ENCODE measurements at places on chromosomes 6 and 20.

DNA sequence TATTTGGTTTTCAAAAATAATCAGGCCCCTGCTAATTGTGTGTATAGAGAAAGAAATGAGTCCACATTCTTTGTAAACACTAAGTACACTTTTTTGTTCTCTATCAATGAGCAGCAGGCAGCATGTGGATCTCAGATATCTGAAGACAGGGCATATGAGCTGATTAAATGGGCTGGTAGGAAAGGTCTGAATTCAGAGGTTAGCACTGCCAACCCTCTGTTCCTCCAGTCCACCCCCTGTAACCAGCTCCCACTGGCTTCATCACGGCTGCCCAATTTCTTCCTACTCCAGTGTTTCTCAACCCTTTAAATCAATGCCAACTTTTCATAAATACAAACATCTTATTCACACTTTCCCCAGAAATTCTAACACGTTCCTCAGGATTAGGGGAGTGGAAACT, 128.5 kb downstream of the TPBG start:
- DNase-seq = no peak

GRCh38 chr6:170157567-170158218, 133.2 kb downstream of the DLL1 start:
- no peak for DNase-seq

DNA sequence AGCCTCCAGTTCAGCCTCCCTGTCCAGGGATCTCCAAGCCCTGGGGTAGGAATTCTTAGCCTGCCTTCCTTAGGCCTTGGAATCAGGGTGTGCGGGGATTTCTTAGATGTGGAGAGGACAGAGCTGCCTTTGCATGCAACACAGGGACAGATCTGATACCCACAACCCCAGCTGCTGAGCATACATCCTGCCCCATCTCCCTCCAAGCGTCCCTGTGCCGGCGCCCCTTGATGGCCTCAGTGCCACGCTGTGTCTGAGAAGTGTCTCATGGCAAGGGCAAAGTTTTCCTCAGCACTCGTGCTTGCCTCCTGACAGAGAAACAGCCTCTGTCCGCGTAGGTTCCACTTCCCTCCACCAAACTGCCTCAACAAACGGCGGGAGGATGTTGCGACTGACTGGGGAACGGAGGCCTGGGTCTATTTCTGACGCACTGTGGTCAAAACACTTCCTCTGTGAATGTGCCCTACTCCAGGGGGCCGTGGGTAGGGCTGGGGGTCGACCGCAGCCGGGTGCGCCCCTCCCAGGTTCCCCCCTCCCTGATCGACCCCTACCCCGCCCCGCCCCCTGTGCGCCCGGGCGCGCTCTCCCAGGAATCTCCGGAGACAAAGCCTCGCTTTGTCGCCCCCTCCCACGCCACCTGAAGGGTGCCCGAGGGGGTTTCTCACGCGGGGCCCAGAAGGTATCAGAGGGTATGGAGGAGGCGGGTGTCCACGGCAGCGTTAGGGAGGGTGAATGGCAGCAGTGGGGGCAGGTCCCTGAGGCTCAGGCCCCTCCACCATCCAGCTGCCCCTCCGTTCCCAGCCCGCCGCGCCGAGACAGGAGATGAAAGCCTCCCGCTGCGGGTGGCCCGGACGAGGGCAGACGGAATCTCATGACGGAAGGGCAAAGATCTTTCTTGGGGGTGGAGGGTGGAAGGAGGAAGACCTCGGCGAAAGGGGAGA, 806 bp downstream of the MICAL1 start:
- DNase-seq = peak; percentile 71

GRCh38 chr20:63024573-63025392, 18.0 kb upstream of the BHLHE23 start:
- no peak for DNase-seq

DNA sequence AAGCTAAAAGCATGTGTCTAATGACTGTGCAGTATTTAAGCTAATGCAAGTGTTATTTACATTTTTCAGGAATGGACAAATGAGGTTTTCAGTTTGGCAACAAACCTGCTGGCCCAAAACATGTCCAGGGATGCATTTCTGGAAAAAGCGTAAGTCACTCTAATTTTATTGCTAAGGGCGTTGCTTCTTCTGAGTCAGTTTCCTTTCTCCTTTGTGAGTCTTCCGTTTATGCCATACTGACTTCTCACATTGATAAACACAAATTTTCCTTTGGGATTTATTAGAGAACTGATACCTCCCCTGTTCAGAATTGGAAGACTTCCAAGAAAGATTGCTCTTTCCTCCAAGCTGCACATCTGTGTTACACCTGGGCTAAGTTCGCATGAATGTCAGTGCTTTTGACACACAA, 422.9 kb upstream of the PLCB4 start:
- no peak for DNase-seq

- DNase-seq = no peak
Measured at GRCh38 chr6:119929121-119929520, 579.6 kb upstream of the MAN1A1 start.

GRCh38 chr6:82570083-82570482, 206.5 kb downstream of the TPBG start:
- no peak for DNase-seq

DNA sequence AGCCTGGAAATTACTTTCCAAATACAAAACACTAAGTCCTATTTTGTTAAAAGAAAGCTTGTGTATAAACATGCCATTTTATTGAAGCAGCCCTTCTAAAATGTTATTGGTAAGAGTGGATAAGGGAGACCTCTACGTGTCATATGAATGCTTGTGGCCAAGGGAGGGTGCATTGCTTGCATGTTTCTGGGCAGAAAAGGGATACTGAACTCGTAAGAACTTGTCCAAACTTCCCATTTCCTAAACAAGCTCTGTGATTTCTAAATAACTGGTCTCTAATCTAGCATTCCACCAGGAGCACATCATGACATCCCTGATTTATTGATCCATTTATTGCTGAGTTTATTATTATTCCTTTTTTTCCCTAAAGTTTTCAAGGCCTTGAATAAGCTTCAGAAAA, 474.1 kb downstream of the CD109 start:
- DNase-seq = no peak

GRCh38 chr6:43075670-43076463, at the start of gene PTK7:
PTK7 (plus strand) TSS chr6:43076314; CDS start chr6:43076489, 175 bp downstream.
- DNase-seq = peak; percentile 55

DNA sequence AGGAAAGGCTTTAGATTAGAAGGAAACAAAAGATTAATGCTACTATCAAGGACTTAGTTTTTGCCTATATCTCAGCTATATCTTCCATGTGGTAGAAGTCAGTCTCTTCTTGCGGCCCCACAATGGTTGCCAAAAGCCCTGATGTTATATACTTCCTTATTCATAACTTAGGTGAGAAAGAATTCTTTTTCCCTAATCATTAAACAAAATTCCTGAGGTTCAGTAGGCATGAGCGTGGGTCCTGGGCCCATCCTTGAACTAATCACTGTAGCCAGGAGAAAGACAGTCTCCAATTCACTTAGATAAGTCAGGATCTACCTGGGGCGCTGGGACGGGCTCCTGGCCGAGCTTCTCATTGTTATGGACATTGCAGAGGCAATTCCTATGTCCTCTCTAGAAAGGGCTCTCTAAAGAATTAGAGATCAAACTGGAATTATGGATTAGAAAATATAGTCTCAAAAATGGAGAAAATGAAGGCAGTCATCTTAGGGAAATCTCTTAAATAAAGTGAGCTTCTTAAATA, 134.3 kb downstream of the KIF6 start:
- DNase-seq = no peak

GRCh38 chr20:8608470-8608869, 460.4 kb upstream of the PLCB4 start:
- no peak for DNase-seq

GRCh38 chr6:137848672-137849071, 18.4 kb upstream of the TNFAIP3 start:
- DNase-seq = no peak

GRCh38 chr6:30612687-30613248, 4.3 kb downstream of the PPP1R10 start:
- no peak for DNase-seq

DNA sequence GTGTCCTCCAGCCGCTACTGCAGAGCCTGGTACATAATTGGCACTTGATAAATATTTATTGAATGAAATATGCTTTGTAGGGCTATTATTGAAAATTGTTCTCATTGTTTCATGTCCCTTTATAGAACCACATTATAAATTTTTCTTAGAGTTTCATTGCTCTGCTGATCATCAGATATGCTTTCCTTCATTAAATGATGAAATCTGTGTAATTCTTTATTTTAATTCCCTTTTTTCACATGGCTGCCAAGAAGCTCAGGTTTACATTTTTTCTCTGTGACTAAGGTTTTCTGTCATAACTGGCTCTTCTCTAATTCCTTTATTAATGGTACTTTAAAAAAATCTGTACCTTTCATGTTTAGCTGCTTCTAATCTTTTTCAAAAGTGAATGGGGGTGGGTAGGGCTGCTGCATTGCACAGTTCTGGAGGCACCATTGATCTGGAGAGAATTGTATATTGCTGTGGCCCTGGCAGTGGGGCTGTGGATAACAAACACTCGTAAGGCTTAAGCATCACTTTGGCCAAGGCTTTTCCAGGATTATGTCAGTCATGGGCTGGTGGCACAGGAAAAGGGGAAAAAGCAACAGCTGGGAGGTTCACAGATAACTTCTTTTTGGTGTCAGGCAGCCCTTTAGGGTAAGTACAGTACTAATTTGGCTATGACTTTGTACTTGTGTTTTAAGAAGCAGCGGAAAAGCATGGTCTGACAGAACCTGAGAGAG, 43.8 kb downstream of the ARFGEF2 start:
- no peak for DNase-seq

GRCh38 chr6:74757813-74758212, 448.0 kb downstream of the COL12A1 start:
- no peak for DNase-seq

- DNase-seq = no peak
Measured at GRCh38 chr20:62588458-62589149, 53.7 kb upstream of the SLCO4A1 start.
